ENCODE measurements at places on chromosomes 1 and 21.
A peak's percentile ranks its signal among the peaks of the same experiment; 100 is the strongest.

DNA sequence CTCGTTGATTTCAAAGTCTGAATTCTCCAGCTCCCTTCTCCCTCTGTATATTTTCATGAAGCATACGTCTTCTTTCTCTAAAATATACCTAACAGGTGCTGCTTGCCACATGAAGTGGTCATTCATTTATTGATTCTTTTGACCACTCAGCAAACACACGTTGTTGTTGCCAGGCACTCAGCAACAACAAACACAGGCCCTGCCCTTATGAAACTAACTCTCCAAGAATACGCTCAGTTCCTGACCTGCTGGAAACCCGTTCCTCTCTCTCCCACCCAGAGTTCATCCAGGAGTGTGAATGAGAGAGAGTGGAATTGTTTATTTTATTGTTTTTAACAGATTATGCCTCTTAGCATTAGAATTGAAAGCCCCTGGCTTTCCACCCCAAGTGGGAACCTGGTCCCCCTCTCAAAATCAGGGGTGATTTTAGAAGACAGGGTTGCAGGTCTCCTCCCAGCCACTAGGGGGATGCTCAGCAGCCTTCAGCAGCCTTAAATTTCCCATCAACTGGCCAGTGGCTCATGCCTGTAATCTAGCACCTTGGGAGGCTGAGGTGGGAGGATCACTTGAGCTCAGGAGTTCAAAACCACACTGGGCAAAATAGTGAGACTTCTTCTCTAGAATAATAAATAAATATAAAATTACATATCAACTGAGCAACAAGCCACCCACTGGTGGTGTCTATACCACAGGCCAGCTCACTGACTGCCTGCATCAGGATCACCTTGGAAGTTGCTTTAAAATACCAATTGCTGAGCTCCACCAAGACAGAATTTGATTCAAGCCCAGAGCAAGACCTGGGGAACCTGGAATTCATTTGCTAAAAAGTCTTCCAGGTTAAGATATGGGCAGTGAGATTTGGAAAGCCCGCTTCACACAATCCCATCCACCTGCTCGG is 181.0 kb upstream of the KLHDC7A start:
- no peak for DNase-seq

- no peak for DNase-seq
Measured at GRCh38 chr1:13992489-13993285, 292.7 kb downstream of the PRDM2 start.

- peak; percentile 52 for DNase-seq
Measured at GRCh38 chr1:56453016-56453415, 126.3 kb downstream of the PLPP3 start.

DNA sequence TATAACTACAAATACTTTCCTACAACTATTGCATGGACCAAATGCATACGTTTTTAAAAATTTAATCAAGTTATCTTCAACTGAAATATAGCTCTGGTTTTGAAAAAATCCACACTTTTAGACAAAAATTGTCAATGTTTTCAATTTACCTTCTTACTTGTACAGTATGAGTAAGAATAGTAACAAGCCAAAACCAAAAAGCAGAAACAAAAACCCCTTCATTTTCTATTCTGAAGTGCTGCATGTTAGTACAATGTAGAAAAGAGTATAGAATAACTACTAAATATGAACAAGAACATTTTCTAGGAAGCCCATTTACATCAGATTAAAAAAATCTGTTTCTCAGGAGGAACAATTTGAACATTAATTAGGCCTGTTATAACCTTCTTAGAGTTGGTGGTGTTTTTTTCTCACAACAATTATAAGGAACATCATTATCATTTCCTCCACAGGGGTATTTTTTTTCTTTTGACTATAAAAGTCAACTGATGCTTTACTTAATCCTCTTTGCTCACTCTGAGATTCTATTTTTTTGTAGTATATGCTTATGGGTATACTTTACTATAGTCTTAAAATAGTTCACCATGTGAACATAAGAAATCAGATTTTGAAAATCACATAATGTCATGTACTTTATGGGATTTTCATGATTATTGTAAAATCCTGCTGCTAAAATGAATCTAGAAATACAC is 475.4 kb downstream of the PTBP2 start:
- no peak for DNase-seq

GRCh38 chr1:204337036-204337429 is 22.7 kb downstream of the PLEKHA6 start:
- DNase-seq = no peak

GRCh38 chr1:12173631-12174121 is 6.9 kb downstream of the TNFRSF1B start:
- no peak for DNase-seq

DNA sequence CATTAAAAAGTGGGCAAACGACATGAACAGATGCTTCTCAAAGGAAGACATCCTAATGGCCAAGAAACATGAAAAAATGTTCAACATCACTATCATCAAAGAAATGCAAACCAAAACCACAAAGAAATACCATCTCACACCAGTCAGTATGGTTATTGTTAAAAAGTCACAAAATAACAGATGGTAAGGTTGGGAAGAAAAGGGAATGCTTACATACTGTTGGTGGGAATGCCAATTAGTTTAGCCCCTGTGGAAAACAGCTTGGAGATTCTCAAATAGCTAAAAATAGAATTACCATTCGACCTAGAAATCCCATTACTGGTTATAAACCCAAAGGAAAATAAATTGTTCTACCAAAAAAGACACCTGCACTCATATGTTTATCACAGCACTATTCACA is 369.4 kb downstream of the KCNH1 start:
- DNase-seq = no peak

DNA sequence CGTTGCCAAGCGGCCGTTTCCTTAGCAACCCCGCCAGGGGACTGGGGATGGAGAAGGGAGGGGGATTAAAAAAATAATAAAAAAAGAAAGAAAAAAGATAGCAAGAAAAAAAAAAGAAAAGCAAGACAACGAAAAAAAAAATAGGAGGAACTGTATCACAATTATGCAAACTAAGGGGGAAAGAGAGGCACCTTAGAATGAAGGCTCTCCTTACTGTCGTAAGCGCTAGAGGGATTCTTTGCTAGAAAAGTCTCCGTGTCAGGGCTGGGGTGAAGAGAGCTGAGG is 625 bp upstream of the NEGR1 start:
- no peak for DNase-seq

DNA sequence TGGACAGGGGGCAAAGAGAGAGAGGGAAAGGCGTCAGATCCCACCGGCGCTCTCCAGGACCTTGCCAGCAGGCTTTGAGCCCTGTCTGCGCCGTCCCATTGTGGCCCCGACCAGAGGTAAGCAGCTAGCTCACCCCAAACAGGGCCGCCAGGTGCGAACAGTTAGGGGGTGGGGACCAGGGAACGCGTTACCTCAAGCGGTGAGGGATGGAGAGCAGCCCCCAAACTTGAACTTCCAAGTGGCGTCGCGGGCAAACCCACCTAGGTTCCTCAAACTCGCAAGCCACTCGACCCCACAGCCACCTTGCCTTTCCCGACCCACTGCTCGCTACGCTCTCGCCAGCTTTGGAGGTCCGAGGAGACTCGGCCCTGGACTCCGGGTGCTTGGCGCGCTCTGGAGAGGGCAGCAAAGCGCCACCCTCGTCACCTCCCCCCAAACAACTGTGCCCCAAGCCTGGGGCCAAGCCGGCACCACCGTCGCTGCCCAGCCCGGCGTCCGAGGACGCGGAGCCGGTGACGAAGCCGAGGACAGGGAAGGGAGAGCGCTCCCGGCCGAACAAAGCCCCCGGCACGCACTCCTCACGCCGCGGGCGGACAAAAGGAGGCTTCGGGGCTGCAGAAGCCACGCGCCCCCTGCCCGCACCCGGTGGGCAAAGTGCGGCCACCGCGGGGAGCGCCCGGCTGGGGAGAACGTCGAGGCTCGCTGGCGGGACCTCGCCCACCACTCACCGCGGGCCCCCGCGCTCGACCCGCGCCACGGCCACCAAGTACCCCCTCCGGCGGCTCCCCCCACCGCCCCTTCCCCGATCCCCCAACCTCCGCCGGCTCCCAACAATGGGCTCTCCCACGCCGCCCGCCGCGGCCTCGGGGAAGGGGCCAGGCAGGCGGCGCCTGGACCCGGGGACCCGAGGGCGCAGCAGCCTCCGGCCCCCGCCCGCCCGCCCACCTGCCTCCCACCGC is 976 bp downstream of the SSBP3 start:
- no peak for DNase-seq

DNA sequence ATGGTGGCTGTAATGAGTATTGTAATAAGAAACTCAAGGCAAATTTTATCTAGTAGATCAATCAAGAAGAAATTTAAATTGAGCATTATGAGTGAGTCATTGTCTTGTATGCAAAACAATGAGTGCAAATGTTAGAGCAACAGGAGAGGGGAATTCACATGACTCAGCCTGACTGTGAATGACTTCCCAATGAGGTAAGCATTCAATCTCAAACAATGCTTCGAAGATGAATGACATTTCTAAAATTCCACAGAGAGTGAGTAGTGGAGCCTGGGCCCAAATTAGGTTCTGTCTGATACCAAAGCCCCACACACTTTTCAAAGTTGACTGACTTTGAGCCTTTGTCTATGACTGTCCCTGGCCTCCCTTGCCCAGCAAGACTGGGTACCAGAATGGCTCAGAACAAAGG is 738.0 kb downstream of the PTPRU start:
- no peak for DNase-seq

DNA sequence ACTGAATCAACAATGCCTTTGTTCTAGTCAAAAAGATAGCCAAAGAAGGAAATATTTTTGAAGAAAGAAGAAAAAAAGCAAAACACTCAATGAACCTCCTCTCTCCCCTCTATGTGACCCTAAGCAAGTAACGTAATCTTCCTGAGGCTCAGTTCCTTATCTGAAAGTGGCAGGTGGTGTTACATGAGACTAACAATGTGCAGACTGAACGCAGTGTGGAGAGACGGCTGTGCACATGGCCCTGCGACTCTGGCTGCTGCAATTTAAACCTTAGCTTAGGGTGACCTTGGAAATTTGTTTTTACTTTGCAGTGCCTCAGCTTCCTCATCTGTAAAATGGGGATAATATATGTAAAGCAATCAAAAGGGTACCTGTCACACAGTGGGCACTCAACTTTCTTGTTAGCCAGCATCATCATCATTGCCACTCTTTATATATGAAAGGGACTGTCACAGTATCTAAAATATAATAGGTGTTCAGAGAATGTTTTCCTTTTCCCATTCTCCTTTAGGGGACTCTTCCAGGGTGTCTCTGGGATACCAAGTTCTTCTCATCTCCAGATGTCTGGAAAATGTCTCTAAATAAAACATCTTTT is 100.1 kb upstream of the JUN start:
- DNase-seq = no peak

- DNase-seq = no peak
Measured at GRCh38 chr1:2258122-2258681, 30.1 kb downstream of the SKI start.

DNA sequence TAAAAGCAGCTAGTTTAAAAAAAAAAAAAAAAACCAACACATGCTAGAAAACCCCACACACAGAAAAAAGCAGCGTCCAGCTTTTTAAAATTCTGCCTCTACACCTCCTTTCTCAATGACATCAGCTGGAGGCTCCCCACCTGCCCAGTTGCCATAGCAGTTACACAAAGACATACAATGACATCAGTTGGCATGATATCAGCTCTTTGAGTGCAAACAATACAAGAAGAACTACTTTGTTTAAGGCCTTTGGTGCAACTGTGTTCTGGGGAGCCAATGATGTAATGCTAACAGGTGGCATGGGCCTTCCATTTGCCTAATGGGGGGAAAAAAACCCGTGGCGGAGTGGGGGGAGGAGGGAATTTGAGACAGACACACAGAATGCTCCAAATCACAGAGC is 32.9 kb downstream of the DUSP10 start:
- peak; percentile 38 for DNase-seq

GRCh38 chr21:44443891-44444285 is 11.4 kb upstream of the LRRC3 start:
- no peak for DNase-seq

DNA sequence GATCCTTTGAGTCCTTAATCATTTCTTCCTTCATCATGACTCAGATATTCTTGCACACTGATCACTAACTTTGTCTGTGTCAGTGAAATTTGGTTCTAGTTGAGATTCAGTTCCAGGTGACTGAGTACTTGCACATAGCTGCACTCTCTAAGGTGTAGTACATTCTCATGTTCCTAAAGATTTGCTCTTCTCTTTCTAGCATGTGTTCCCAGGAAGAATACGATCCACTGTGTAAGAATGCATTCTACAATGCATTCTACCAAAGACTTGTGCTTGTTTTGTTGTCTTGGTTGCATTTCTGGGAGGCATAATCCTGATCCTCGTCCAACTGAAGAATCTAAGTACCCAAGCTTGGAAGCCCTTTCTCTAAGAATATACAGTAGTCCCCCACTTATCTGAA is 104.3 kb upstream of the CDC42BPA start:
- DNase-seq = no peak

- no peak for DNase-seq
Measured at GRCh38 chr1:119482517-119483425, 24.2 kb upstream of the HSD3B1 start.

DNA sequence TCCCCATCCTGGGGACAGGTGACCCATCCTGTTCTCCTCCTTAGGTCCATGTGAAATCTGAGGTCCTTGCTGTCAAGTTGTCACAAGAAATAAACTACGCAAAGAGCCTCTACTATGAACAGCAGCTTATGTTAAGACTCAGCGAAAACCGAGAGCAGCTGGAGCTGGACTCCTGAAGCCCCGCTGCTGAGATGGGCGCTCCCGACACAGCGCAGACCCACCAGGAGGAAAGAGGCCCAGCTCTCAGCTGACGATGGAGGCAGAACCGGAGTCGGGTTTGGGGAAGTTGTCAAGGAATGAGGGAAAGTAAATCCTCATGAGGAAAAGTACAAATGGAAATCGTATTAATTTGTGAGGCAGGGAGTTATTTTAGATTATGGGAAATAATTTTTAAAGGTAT is 109.2 kb downstream of the DHRS3 start:
- no peak for DNase-seq

GRCh38 chr1:33736496-33736895 is 127.4 kb upstream of the HMGB4 start:
- DNase-seq = no peak
